ENCODE measurements at places on chromosomes 5 and 9.

GRCh38 chr5:153358315-153358976 lies 132.0 kb upstream of the GRIA1 start:
- no peaks in the 10 kb centered on the region for H3K27me3 ChIP-seq
- DNase-seq: no peak
- H3K4me3 ChIP-seq: no peak overlapping the region
- H3K27ac ChIP-seq: no peak overlapping the region

GRCh38 chr9:108994695-108995094 lies 18.6 kb downstream of the CTNNAL1 start:
- H3K4me3 ChIP-seq: no peak overlapping the region
- H3K4me1 ChIP-seq: peaks cover 11% of the 10 kb centered on the region
- no peak for DNase-seq
- H3K27me3 ChIP-seq: no peaks in the 10 kb centered on the region
- H3K36me3 ChIP-seq: peaks cover 9% of the 10 kb centered on the region

- H3K4me1 ChIP-seq: no peaks in the 10 kb centered on the region
- DNase-seq: no peak
- H3K27ac ChIP-seq: no peak overlapping the region
- H3K27me3 ChIP-seq: no peaks in the 10 kb centered on the region
Measured at GRCh38 chr9:112224401-112225289, 49.5 kb upstream of the SUSD1 start.

- H3K4me3 ChIP-seq: no peak overlapping the region
- peaks cover 4% of the 10 kb centered on the region for H3K36me3 ChIP-seq
- peak overlapping the region; percentile 49 for H3K27ac ChIP-seq
- no peaks in the 10 kb centered on the region for H3K27me3 ChIP-seq
- peak; percentile 48 for DNase-seq
Measured at GRCh38 chr5:53011233-53011632, 22.1 kb downstream of the ITGA2 start.

- H3K4me1 ChIP-seq: peaks cover 66% of the 10 kb centered on the region
- no peaks in the 10 kb centered on the region for H3K27me3 ChIP-seq
- DNase-seq: peak; percentile 25
- peak overlapping the region; percentile 35 for H3K4me3 ChIP-seq
- peak overlapping the region; percentile 100 for H3K27ac ChIP-seq
Measured at GRCh38 chr5:56358046-56358445, 124.9 kb upstream of the ANKRD55 start.

DNA sequence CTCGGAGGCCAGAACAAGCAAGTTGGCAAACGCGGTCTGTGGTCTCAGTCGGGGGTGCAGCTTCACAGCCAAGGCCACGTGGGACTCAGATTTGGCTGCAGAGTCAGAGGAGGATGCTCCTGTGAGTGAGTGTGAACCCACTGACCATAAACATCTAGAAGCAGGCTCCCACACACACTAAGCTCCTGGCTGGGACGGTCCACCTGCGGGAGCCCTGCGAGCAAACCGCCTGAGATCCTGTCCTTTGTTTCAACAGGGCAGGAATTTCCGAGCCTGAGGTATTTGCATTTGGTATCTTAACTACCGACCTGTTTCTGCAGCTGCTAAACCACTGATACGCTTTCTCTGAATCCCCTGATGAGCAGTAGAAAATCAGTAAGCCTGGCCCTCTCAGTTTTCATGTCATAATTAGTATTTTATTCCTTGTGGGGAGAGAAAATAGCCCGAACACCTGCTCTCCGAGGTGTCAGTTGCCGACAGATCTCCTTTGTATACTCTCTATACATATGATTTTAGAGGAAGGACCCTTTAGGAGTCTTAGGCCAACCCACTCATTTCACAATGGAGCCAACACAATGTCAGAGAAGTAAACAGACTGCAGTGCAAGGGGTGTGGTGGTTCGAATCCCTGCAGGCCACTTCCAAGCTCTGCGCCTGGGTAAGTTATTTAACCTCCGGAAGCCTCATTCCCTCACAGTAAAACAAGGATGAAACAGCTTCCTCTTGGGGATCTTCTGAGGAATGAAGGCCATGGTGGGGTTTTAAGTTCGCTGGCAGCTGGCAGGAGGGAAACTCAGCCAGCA lies 40.9 kb upstream of the PWWP2A start:
- peaks cover 18% of the 10 kb centered on the region for H3K4me1 ChIP-seq
- H3K27me3 ChIP-seq: 0 out of 3 replicates have a peak, but pooled peaks cover 7% of the 10 kb centered on the region
- no peak overlapping the region for H3K27ac ChIP-seq
- DNase-seq: no peak
- H3K4me3 ChIP-seq: peak overlapping the region; percentile 7

DNA sequence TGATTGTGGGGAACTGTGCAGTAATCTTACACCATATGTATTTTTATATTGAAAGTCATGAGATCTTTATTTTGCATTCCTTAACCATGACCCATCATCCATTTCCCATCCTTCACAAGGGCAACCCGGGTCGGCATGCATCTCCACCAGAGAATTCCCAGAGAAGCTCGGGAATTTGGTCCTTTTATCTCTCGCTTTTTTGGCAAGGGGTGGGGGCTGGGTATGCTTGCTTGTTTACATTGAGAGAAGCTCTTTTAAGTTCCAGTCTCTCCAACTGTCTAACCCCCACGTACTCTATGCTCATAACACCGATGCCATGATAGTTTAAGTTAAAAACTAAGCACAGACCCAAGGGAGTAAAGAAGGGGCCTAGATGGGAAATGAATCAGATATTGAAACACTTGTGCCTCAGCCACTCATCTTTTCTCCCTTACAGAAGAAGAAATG lies 109.9 kb upstream of the NFIB start:
- no peaks in the 10 kb centered on the region for H3K4me1 ChIP-seq
- H3K4me3 ChIP-seq: no peak overlapping the region
- DNase-seq: no peak
- H3K36me3 ChIP-seq: no peaks in the 10 kb centered on the region
- no peaks in the 10 kb centered on the region for H3K27me3 ChIP-seq

- H3K4me1 ChIP-seq: no peaks in the 10 kb centered on the region
- no peaks in the 10 kb centered on the region for H3K36me3 ChIP-seq
- H3K27me3 ChIP-seq: no peaks in the 10 kb centered on the region
- DNase-seq: no peak
- H3K4me3 ChIP-seq: no peak overlapping the region
- no peak overlapping the region for H3K27ac ChIP-seq
Measured at GRCh38 chr5:102624405-102624804, 125.6 kb upstream of the SLCO6A1 start.

DNA sequence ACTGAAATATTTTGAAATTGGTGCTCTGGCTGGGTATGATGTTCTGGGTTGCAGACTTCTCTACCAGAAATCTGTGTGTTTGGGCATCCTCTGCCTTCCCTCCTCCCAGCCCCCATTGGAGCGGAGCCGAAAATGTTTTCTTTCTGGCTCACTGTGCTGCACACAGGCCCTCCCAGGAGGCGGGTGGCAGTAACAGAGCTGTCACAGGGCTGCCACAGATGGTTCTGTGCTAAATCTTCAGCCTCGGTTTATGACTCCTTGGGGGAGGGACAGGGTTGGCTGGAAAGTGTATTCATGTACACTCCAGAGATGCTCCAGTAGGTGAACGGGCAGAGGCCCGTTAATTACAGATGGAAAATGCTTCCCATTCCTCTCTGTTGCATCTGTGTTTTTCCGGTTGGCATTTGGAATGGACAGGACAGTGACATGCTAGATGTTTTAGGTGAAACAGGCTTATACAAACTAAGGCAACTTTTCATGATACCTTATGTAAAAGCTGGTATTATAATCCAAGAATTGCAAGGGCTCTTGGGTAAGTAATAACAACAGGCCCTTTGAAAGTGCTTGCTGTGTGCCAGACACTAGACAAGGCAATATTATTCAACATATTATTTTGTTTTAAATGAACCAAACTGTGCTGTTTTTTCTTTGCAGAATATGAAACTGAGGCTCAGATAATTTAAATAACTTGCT lies 180.2 kb downstream of the ADCY2 start:
- no peak overlapping the region for H3K4me3 ChIP-seq
- no peak for DNase-seq
- no peaks in the 10 kb centered on the region for H3K4me1 ChIP-seq
- H3K27ac ChIP-seq: no peak overlapping the region
- no peaks in the 10 kb centered on the region for H3K36me3 ChIP-seq

GRCh38 chr5:1536322-1536845 lies 12.6 kb upstream of the LPCAT1 start:
- no peaks in the 10 kb centered on the region for H3K36me3 ChIP-seq
- peak overlapping the region; percentile 79 for H3K4me3 ChIP-seq
- peak; percentile 30 for DNase-seq
- no peak overlapping the region for H3K27ac ChIP-seq
- peaks cover 23% of the 10 kb centered on the region for H3K4me1 ChIP-seq

- H3K4me3 ChIP-seq: no peak overlapping the region
- peaks cover 34% of the 10 kb centered on the region for H3K27me3 ChIP-seq
- no peak overlapping the region for H3K27ac ChIP-seq
Measured at GRCh38 chr9:27124151-27124550, 15.1 kb downstream of the TEK start.

- H3K4me3 ChIP-seq: no peak overlapping the region
- H3K36me3 ChIP-seq: no peaks in the 10 kb centered on the region
- H3K4me1 ChIP-seq: no peaks in the 10 kb centered on the region
Measured at GRCh38 chr5:175610898-175611297, 47.0 kb upstream of the HRH2 start.

DNA sequence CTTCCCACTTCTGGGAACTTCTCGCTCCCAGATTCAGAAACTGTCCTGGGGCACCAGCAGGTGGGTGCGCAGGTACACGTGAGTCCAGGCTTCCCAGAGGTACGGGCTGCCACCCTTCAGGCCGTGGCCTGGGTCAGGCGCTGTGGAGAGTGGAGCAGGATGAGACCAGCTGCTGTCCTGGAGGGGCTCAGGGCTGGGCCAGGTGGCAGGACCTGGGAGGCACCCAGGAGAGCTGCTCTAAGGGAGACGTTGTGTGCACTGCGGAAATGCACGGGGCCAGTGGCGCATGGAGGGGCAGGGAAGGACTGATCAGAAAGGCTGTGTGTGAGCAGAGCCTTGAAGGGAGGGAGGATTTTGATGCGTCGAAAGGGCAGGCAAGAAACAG lies 135.1 kb upstream of the PHYKPL start:
- peaks cover 43% of the 10 kb centered on the region for H3K27me3 ChIP-seq
- no peak for DNase-seq
- H3K27ac ChIP-seq: no peak overlapping the region
